Muscle of back (tissue), 13 donors: ENCODE measurements at places on chromosomes 7 and 10.

DNA sequence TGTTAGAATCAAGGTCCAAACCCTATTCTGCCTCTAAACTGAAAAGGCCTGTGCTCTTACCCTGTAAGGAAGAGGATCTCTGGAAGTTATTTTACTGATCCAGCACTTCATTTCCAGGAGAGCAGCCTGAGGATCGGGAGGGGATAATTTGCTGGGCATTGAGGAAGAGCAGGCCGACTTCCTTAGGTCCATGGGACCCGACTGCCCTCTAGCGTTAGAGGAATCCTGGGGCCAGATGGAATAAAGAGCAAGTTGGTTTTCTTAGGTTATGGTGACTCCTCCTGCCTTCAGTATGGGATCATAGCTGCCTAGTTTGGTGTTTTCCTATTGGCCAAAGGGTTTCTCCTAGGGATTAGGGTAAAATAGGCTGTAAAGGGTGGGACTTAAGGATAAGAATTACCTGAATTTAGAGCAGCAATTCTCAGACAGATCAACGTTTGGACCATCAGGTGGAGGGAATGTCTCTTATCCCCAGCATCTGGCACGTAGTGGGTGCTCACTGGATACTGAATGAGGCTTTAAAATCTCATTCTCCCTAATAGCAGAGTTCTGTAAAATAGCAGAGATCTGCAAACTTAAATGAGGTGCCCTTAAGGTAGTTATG is 40.0 kb upstream of the SORBS1 start:
- DNase-seq: peak; percentile 89

GRCh38 chr7:13262929-13263530 is 575.6 kb downstream of the ARL4A start:
- peak; percentile 69 for DNase-seq

DNA sequence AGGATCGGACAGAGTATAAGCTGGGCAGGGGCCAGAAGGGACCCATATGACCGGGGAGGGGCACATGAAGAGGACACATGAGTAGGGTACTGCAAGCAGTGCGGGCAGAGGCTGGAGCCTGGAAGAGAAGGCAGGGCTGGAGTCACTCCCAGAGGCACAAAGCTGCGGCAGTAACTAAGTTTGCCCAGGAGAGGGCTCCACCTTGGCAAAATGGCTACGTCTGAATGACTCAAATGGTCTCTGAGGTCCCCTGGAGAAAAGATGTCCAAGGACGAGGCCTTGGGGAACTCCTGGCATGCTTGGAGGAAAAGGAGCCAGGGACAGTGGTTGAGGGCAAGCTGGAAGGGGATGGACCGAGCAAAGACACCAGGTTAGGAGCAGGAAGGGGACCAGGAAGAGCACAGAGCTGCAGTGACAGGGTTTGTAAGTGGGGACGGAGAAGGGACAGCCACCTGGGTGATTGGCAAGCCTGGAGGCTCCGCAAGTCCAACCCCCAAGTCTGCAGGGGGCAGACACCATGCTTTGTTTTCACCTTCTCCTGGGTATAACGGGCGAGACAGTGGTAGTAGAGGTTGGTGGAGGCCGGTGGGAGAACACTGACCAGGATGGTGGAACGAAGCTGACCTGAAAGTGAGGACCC is 43.1 kb upstream of the LBX1 start:
- no peak for DNase-seq

- DNase-seq: no peak
These were observed 135.0 kb downstream of the SEMA3C start for GRCh38 chr7:80783678-80784327.
